ENCODE measurements at places on chromosomes 1 and 21.

GRCh38 chr21:23811805-23812204 lies 1795.5 kb downstream of the MRPL39 start:
- DNase-seq, result no peak

DNA sequence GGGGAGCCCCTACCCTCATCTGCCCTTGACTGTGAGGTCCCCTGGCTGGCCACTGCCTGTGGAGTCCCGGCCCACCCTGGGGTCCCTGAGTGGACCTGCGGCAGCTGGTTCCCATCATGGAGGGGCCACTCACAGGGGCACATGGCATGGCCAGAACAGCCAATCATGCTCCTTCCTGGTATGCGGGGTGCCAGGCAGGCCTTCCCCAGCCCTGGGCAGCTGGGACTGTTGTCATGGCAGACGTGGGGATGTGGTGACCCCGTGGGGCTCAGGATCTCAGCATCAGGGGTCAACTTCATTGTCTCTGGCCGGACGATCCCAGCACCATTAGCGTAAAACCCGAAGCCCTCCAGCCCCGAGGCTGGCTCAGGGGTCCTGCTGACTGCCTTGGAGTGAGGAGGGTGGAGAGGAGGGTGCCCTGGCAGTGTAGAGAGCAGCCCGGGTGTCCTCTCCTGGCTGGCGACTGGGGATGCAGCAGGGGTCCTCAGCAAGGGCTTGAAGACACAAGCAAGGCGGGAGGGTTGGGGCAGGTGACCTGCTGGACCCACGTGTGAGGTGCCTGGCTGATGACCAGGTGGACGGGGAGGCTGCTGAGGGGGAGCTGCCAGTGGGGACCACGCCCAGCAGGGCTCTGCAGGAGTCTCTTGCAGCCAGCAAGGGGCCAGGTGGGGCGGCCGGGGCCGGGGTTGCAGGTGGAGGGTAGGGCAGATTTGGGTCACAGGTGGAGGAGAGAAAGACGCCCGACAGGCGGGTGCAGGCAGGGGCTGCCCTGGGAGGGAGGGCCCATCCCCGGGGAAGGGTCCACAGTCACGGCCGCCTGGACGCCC lies 45.1 kb downstream of the TRIM11 start:
- no peak for DNase-seq

DNA sequence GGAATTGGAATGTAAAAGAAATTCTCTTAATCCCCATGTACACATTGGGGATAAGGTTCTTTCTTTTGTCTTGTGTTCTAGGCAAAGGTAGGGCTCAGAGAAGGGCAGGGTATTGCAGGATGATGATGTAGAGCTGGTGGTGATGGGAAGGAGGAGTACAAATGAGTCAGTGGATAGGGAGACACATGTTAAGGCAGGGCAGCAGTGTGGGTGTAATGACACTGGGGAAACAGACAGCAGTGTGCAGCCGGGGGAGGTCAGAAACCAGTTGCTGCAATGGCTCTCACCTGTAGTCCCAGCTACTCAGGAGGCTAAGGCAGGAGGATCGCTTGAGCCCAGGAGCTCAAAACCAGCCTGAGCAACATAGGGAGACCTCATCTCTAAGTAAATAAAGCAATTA lies 5.1 kb downstream of the NLRP3 start:
- no peak for DNase-seq

DNA sequence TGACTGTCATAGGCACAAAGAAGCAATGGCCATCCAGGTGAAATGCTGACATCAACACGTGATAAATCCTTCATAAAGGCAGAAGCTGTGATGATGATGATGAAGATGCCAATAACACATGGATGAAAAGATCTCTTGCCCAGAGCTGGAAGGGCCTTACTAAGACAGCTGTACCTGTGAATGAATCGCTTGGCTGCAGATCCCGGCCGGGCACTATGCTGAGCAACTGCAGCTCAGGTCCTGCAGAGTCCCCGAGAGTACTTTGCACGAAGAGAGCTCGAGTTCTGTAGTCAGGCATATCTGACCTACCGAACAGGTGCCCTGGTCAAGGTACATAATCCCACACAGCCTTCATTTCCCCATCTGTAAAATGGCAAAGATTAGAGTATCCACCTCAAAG lies 48.8 kb downstream of the PGBD5 start:
- no peak for DNase-seq

GRCh38 chr1:1333551-1334241 lies 2.6 kb downstream of the TAS1R3 start:
- no peak for DNase-seq

DNA sequence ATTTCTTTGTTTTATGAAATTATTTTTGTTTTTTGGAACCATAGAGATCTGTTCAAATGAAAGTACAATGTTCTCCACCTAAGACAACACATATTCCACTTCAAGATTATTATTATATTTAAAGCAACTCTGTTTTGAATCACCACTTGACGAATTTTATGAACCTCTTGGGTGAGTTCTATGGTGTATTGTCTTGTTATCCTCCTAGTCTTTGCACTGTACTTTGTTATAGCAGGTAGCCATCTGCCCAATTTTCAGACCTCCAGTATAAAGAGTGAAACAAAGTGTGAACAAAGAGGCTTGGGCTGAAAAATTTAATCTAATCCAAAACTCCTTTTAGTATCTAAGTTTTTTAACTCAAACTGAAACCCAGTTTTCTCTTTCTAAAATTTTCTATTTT lies 71.0 kb downstream of the LRRC7 start:
- no peak for DNase-seq

DNA sequence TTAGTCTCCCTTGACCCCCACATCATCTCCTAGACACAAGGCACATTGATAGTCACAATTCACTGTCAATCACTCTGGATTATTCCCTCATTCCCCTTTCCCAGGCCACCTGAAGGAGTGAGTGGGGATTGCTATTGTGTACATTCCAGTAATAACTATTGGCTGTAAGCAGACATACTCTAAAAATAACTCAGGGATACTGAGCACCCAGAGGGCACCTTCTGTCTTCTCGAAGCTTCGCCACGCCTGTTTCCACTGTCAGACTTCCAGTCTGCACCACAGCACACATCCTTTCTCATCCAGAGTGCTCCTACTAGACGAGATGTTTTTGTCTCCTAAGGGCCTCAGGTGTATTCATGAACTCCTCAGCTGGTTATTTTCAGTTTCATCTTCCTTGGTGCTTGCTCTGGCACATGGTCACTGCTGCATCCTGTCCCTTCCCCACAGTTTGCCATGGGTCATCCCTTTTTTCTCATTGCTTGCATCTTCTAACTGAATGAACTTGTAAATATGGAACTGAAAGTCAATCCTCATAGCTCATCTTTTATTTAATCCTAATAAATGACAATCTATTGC lies 848 bp upstream of the APOBEC4 start:
- DNase-seq, result no peak

DNA sequence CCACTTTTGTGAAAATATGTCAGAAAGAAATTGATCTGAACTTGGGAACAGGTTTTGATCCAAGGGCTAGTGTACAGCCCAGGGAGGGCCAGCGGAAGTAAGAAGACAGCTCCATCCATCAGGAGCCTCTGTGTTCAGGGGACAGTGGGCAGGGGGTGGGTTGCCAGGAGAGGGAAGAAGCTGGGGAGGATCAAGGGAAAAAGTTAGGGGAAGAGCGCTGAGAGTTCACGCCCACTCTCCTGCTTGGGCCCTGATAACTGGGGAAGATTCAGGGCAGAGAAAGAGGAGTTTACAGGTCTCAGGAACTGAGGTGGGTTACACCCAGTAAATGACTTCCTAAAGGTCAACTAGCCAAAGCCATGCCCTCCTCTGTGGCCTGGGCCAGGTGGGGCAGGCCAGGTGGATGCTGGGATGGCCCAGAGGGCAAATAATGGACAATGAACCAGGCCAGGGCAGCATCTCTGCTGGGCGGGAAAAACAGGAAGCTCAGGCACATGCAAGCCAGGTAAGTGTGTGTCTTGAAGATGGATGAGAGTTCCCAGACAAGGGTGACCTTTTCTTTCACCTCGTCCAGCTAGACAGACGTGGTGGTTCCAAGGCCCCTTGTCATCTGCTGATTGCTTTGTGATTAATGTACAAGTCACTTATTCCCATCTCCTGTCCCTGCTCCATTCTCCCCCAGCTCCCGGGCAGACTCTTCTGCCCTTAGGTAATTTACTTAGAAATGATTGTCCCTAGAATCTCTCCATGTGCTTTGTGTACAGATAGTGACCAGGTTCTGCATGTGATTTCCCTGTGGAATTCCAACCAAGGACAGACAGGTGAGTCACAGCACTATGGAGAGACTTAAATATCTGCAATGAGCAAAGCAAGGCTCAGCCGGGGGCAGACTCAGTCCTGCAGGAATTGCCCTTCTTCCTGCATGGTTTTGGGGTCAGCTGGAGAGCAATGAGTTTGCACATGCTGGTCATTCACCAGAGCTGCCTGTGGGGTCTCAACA lies 57.0 kb downstream of the MDM4 start:
- no peak for DNase-seq

GRCh38 chr1:19425646-19426239 lies 59.6 kb downstream of the CAPZB start:
- DNase-seq, result no peak

DNA sequence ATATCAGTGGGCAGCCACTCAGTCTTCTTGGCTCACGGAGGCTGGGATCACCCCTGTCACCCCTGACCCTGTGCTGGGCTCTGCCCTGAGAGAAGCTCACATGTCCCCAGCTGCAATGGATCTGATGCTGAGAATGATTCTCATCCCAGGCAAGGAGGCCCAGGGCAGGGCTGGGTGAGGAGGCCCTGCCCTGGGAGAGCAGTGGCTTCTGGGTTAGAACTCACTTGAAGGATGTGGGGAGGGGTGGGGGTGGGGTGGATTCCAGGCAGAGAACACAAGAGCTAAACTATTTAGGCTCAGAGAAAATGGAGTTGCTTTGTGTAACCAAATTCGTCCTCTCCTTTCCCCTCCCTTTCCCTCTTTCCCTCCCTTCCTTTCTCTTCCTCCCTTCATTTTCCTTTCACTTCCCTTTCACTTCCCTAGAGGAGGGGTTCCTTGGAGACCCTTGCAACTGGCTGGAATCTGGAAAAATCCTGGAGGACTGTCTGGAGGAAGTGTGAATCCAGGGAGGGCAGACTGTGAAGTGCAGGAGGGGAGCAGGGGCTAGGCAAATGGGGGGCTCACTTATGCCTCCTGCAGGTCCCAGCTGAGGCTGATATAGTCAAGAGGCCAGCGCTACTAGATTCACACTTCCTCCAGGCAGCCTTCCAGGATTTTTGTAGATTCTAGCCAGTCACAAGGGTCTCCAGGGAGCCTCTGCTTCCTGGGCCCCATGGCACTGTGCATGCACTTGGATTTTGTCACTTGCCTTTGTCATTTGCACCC lies 47.0 kb downstream of the IGSF21 start:
- no peak for DNase-seq

GRCh38 chr1:167465018-167465417 lies 53.3 kb downstream of the CD247 start:
- no peak for DNase-seq

DNA sequence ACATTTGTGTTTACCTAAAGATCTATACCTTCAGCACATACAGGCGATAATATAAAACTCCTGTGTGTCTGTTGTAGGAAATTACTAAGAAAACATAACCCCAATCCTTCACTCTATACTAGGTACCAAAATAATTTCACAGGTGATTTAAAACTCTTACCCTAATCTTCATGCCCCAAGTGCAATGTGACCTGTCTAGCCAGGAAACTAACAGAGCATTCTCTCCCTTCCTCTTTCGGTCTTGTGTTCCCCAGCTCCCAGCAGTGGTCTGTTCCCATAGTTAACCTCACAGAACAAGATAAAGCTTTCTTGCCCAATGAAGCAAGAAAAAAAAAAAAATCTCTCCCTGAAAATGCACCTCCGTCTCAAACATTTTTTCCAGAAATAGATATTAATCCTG lies 493.5 kb downstream of the DPYD start:
- DNase-seq, result no peak

DNA sequence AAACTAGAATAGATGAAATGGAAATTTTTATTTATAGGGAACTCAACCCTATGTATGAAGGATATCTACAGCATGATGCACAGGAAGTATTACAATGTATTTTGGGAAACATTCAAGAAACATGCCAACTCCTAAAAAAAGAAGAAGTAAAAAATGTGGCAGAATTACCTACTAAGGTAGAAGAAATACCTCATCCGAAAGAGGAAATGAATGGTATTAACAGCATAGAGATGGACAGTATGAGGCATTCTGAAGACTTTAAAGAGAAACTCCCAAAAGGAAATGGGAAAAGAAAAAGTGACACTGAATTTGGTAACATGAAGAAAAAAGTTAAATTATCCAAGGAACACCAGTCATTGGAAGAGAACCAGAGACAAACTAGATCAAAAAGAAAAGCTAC lies 7.9 kb downstream of the USP1 start:
- no peak for DNase-seq

GRCh38 chr1:9827558-9828185 lies 3.9 kb upstream of the CLSTN1 start:
- no peak for DNase-seq

DNA sequence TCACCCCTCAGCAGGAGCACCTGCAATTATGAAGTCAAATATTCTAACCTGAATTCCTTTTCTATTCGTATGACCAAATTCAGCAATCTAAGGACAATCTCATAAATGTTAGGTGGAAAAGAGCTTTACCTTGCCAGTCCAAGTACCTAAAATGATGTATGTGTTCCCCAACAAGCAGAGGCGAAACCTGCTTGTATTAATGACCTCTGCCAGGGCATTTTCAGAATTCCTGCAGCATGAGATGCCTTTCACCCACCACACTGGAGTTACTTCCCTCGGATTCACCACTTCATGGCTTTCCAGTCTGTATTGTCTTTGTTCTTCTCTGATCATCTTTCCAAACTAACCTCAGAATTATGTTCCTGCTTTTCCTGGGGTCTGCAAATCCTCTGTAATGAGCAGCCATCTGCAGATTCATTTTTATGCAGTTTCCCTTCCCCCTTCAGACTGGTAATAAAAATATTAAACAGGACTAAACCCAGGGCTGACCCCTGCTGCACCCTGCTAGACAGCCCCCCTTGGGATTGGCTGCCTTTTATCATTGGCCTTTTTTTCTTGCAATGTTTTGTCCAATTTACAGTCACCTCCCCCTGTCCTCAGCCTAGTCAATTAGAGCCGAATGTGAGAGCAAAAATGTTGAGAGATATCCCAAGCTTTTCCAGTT lies 26.6 kb upstream of the CASQ2 start:
- DNase-seq, result no peak
